CD4-positive, alpha-beta T cell treated with Interleukin-4 for 1 hour (primary cell): ENCODE measurements at places on chromosomes 1 and 21.

DNA sequence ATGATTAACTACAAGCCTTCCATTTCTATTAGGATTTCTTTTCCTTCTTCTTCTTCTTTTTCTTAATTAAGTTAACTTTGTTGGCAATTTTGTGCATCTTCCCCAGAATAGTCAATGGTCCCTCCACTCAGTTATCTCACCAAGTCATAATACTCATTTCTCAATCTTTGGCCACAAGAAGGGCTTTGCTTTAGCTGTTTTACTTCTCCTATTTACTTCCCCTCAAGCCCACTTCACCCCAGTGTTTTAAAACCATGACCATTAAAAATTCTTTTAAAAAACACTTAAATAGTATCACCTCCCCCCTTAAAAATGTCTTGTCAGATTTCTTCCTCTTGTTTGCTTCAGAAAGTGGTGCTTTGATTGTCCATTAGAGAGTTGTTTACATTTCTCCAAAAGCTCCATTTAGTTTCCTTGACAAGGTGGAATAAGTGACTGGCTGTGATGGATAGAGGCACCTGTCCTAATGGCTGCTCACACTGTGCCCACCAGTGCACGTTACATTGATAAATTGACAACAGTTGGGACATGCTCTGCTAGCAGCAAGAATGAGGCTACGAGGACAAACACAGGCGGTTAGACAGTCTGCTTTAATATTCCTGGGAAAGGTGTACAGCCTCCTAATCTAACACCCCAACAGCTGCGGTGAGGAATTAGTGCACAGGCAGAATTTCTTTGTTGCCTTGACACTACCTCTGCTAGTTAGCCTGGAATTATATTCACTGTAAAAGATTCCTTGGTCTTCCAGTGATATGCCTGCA lies 354.7 kb downstream of the LMO4 start:
- no peak for DNase-seq

GRCh38 chr1:164701189-164701761 lies 142.3 kb downstream of the PBX1 start:
- DNase-seq = no peak

GRCh38 chr1:74474585-74474984 lies 37.8 kb downstream of the LRRC53 start:
- DNase-seq = no peak

DNA sequence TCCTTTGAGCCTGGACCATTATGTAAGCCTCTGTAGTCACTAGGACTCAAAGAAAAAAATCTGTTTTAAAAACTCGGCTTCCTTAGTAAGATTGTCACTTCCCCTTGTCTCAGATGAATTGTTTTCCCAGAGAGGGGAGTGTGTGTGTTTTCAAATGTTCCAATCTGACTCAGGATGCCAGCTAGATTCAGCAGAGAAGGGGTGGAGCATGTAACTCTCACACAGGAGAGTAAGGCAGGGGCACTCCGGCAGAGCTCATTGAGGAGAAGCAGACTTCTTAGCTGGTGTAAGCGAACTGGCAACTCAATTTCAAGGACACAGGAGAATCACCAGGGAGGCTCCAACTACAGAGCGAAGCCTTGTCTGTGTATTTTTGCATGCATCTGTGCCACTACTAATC lies 623.2 kb downstream of the LMO4 start:
- DNase-seq = no peak

DNA sequence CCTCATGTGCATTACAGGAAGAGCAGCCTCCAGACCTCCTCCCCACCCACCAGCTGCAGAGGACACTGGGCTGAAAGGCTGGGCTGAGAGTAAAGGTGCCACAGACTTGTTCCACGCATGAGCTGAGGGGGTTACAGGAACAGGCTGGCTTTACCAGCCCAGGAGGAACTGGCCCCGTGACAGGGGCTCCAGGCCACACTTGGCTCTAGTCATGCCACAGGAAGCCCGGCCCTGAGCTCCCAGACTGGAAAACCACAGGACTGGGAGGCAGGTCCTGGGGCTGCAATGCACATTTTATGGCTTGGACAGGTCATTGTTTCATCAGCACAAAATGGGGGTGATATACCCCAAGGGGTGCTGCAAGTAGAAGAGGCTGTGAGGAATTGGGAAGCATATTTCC lies 35.6 kb downstream of the GPA33 start:
- no peak for DNase-seq

- DNase-seq = no peak
Observed at GRCh38 chr1:84078108-84078841, 65.8 kb upstream of the PRKACB start.

GRCh38 chr1:172375211-172375631 lies 45.3 kb upstream of the C1orf105 start:
- DNase-seq = peak; percentile 40

DNA sequence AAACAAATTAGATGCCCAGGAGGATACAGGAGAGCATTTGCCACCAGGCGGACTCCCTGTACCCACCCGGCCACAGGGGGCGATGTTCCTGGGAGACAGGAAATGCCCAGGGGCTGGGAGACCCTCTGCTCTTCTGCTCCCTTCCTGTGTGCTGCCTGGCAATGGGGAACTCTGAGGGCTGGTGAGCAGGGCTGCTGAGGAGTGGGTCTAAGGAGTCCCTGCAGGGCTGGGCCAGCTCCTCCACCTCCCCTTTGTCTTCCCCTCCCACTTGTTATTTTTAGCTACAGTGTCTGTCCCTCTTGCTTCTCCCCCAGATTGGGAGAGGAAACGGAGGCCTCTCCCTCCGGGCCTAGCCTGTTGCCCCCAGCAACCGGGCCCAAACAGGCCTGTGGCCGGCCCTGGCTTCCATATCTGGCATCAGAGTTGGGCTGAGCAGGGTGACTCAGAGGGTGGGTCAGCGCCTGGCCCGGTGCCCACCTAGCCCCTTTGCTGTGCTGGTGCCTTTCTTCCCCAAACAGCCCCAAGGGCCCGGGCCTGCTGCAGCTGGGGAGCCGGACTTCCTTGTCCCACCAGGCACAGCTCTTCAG lies 11.6 kb downstream of the LMNA start:
- DNase-seq = peak; percentile 78

- no peak for DNase-seq
Observed at GRCh38 chr1:233883671-233884070, 20.8 kb upstream of the SLC35F3 start.

- no peak for DNase-seq
Observed at GRCh38 chr1:117260761-117261423, 50.2 kb upstream of the VTCN1 start.

DNA sequence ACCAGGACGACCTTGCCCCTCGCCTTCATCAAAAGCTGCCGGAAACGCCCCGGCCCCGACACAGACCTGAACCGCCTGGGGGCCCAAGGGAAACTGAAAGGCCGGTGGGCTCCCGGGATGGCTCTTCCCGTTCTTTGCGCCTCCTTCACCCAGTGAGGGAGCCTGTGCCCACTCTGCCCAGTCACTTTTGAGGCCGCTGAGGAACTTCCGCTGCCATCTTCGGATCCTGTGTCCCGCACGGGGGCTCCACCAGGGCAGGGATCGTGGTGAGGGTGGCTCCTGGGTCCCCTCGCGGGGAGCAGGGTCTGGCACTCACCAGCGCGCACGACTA lies 104.0 kb downstream of the PPIAL4G start:
- no peak for DNase-seq

- peak; percentile 66 for DNase-seq
Observed at GRCh38 chr1:12180315-12180714, 13.5 kb downstream of the TNFRSF1B start.

- no peak for DNase-seq
Observed at GRCh38 chr1:170221031-170221430, 75.3 kb downstream of the NTMT2 start.

DNA sequence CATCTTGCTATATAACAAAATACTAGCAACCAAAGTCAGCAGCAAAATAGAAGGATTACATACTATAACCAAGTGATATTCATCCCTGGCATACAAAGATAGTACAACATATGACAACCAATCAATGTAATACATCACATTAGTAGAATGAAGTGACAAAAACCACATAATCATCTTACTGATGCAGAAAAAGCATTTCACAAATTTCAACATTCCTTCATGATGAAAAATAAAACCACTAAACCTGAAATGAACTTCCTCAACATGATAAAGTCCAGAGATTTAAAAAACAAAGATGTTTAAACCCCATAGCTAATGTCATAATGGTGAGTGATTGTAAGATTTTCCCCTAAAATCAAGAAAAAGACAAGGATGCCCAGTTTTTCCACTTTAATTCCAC lies 18.6 kb downstream of the RO60 start:
- no peak for DNase-seq

DNA sequence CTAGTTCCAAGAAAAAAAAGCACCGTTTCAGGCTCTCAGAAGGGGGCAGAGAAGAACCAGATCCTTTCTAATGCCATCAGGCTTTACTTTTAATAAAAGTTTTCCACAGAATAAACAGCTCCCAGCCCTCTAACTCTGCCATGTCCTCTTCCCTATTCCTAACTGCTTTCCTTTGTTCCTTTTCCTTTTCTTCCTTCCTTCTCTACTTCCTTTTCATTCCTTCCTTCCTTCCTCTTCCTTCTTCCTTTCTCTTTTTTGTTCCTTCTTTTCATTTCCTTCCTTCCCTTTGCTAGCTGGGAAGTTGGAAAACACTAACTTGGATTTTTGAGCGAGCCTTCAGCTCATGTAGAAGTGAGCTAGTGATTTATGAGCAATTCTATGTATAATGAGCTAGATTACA lies 46.2 kb downstream of the KDM5B start:
- DNase-seq = no peak

- peak; percentile 38 for DNase-seq
Observed at GRCh38 chr1:54791880-54792522, 9.1 kb downstream of the TTC22 start.

DNA sequence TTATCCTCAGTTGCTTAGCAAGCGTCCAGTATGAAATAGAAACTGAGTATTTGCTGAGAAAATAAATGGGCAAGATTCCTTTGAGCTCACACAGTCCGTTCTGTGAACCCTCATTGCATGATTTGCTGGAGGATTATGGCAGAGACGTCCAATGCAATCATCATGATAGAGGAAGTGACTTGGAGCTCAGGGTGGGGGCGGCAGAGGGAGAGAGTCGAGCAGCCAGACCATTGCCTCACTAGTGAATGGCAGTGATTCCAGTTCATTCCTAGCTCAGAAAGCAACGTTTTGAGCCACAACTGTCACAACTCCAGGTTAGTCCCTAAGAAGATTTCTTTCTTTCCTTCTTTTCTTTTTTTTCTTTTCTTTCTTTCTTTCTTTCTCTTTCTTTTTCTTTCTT lies 27.5 kb upstream of the COL9A2 start:
- DNase-seq = peak; percentile 65

- DNase-seq = no peak
Observed at GRCh38 chr21:44780767-44781459, 20.7 kb downstream of the UBE2G2 start.

DNA sequence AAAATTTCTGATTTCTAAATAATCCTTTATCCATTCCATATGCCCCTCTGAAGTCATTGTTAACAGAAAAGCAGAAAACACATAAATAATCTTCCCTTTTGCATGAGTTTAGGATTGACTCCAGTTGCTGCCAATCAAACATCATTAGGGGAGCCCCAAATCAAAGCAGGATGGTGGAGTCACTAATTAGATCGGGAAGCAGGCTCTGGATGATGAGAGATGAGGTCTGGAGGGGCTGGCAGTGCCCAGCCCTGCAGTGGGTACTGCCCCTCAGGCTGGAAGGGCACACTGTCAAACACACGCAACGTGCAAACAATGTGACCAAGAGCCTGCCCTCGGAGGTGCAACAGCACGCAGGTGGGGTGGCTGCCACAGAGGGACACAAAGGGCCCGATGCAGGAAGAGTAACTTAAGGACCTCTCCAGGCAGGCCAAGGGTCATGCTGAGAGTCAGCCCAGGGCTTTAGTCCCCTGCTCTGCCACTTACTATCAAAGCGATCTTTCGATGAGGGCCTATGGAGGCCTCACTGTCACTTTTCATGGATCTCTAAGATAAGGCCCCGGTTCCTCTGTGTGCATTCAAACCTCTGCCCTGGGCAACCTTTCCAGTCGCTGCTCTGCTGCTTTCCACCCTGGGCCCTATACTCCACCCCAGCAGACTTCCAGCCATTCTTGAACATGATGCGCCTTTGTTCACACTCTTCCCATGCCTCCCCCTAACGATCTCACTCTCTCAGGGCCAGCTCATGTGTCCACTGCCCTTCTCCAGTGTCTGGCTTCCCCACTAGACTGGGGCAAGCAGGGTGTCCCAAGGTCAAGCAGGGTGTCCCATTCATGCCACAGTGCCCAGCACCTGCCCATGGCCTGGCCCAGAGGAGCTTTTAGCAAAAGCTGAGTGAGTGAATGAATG lies 98.9 kb downstream of the DMRTB1 start:
- DNase-seq = no peak

- DNase-seq = no peak
Observed at GRCh38 chr1:166852918-166853317, 13.6 kb downstream of the POGK start.

DNA sequence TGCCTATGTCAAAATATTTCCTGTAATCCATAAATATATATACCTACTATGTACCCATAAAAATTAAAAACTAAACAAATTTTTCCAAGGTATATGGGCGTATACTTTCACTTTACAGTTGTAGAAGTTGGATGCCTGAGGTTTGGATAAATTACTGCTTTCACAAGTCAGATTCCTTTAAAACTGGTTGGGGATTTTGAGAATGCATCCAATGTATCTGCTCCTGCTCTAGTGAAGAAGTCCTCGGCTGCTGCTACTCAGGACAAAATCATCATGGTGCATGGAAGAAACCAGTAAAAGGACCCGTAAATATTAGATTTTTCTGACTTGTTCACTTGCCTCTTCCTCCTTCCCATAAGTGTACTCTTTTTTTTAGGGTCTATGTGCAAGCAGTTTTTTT lies 841.1 kb downstream of the USP25 start:
- no peak for DNase-seq

DNA sequence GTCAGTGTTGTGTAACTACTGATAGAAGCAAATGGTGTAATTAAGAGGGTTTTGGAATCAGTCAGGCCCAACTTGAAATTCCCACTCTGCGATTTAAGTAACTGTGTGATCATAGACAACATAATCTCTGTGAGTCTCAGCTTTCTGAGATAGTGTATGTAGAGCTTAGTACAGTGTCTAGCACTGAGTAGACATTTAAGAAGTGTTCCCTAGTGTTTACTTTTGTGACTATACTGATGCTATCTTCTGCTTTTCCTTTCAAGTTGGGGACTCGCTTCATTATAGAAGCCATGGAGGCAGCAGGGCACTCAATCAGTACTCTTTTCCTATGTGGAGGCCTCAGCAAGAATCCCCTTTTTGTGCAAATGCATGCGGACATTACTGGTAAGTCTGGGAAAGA lies 147.7 kb upstream of the HOOK1 start:
- no peak for DNase-seq
